ENCODE measurements at places on chromosomes 16 and 17. TPM values are rescaled to one million over a fixed set of nuclear protein-coding genes. Genes with fewer than 3 reads are reported as not detected.

DNA sequence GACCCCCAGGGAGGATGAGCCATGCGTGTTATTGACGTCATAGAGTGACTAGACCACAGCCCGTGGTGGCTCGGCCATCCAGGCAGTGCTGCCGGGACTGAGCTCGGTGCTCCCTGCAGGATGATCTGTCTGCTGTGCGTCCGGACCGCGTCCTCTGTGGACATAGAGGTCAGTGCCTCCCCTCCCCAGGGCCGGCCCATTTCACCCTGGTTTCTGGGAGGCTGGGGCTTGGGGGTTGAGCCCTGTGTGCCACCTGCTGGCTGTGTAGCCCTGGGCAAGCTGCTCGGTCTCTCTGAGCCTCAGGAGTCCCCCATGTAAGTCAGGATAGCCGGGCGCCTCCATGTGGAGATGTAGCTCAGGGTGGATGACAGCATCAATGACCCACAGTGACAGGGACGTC is 8.3 kb downstream of the TSC2 start:
- no peak for DNase-seq

GRCh38 chr17:50645748-50646682 is 11.3 kb downstream of the ABCC3 start:
- DNase-seq, result no peak

Gene TEKT1
- not detected for polyA plus RNA-seq

Gene SLC7A5
- polyA plus RNA-seq, result 161 TPM

- DNase-seq, result no peak
These were observed 19.0 kb downstream of the FAHD1 start for GRCh38 chr16:1845985-1846384.

GRCh38 chr16:67424261-67424615 is 6.7 kb upstream of the HSD11B2 start:
- DNase-seq, result no peak

GRCh38 chr17:55005520-55005919 is 37.0 kb downstream of the STXBP4 start:
- DNase-seq, result no peak

DNA sequence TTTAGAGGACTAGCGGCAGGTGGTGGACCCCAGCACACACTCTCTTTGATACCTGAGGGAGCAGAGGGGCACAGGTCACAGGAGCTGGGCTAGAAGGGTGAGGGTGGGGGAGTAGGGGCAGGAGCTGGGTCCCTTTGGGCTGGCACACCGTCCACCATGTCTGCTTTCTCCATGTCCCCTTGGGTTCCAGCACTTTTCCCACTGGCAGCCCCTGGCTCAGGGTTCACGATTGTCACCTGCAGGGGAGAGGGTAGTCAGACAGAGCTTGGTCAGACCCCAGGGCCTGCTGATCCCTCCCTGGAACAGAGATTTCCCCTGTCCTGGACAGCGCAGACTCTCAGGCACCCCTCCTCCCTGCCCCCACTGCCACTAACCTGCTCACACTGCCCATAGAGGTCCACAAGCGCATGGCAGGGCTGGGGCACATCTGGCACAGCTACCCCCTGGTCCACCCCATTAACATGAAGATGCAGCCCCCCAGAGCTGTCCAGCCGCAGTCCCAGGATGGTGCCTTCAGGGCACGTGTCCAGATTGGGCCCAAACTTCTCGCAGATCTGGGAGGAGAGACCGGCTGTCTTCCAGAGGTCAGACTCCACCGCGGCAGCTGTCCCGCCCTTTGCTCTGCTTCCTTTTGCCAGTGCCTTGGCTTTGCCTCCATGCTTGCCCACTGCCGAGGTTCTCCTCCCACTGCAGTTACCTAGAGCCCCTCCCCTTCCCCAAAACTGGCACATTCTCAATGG is 3.1 kb upstream of the GPS2 start:
- DNase-seq, result no peak

DNA sequence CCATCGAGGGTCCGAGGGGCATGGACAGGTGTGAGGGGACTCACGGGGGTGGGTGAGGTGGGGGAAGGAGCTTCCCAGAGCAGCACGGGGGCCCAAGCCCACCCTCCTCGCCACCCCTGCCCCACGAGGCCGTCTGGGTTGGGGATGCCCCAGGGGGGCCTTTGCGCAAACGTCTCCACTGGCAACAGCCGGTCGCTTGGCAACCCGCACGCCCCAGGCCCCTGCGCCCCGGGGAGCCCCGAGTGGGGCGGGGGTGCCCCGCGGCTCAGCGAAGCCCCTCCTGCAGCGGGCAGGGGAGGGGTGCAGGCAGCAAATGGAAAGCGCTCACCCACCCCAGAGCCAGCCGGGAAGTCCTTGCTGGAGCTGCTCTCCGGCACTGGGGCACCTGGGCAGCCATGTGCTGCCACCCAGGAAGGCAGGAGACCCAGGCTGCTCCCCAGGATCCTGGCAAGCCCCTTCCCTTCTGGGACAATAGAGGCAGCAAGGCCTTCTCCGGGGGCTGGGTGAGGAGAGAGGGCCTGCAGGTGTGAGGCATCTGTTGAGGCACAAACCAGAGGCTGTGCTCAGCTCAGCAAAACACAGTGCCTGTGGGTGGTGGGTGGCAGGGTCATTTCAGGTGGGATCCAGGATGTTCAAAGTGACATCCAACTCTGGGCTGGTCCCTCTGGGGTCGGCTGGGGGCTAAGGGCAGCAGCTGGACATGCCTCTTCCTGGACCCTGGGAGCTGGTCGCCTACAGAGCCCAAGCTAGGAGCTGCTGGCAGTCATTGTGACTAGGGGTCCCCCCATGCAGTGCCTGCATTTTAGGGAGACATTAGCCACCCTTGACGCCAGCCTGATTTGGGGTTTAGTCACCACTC is 80.9 kb upstream of the CBX4 start:
- DNase-seq, result no peak

- DNase-seq, result no peak
These were observed 3.0 kb downstream of the TRIM47 start for GRCh38 chr17:75875182-75875939.

Gene LDHD
- polyA plus RNA-seq, result 43.1 TPM

- no peak for DNase-seq
These were observed 169.3 kb upstream of the MAF start for GRCh38 chr16:79769928-79770243.

Gene C17orf67
- 0.67 TPM for polyA plus RNA-seq

DNA sequence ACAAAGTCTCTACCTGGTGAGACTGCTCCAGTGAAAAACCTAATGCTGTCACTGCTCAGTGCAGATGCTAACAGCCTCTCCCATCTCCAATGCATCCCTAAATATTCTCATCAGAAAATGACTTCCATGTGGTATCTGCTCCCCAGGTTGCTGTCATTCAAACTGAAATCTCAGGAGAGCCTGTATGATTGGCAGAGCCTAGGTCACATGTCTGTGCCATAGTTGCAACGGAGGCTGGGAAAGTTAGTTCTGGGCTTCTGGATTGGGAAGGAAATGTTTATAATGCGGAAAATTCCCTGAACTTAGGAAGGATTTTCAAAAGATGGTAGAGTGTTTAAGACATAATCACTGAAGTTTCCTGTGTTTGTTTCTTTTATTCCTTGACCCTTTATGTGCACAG is 206.4 kb upstream of the ZKSCAN2 start:
- DNase-seq, result no peak

DNA sequence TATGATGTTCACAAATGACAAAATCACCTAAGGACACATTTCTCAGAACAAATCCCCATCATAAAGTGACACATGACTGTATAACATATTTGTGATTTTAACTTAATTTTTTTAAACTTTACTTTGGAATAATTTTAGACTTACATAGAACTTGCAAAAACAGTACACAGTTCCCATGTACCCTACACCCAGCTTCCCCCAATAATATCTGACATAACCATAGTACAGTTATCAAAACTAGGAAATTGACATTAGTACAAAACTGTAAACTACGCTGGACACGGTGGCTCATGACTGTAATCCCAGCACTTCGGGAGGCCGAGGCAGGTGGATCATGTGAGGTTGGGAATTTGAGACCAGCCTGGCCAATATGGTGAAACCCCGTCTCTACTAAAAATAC is 24.8 kb downstream of the CDC27 start:
- no peak for DNase-seq

Gene RPAIN
- 54.5 TPM for polyA plus RNA-seq

- no peak for DNase-seq
These were observed 30.7 kb downstream of the YPEL2 start for GRCh38 chr17:59361916-59362810.

- DNase-seq, result no peak
These were observed 25.3 kb upstream of the TMEM101 start for GRCh38 chr17:44039829-44040635.

DNA sequence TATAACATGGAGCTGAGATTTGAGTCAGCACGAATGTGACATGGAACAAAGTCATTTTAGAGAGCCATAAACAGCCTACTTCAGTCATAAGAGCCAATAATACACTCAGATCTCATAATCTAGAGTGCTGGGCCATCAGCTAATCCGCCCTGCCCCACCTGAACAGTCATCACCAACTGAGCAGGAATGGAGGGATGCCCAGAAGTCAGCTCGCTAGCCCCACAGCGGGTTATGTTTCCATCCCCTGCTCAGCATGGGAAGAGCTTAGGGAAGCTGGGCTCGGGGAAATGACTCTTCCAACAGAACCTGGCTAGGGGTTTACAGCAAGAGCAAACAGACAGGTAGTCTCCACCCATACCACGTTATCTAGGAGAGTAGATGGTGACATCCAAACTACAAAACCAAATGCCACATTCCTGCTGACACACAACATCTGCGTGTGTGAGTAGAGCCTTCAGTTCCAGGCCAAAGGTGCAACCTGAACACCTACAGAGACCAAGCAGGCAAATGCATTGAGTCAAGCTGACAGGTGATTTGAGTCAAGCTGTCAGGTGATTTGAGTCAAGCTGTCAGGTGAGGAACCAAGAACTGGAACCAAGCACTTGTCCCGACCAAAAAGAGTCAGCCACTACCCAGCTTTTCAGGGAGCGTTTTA is 2.0 kb downstream of the TMEM11 start:
- no peak for DNase-seq

DNA sequence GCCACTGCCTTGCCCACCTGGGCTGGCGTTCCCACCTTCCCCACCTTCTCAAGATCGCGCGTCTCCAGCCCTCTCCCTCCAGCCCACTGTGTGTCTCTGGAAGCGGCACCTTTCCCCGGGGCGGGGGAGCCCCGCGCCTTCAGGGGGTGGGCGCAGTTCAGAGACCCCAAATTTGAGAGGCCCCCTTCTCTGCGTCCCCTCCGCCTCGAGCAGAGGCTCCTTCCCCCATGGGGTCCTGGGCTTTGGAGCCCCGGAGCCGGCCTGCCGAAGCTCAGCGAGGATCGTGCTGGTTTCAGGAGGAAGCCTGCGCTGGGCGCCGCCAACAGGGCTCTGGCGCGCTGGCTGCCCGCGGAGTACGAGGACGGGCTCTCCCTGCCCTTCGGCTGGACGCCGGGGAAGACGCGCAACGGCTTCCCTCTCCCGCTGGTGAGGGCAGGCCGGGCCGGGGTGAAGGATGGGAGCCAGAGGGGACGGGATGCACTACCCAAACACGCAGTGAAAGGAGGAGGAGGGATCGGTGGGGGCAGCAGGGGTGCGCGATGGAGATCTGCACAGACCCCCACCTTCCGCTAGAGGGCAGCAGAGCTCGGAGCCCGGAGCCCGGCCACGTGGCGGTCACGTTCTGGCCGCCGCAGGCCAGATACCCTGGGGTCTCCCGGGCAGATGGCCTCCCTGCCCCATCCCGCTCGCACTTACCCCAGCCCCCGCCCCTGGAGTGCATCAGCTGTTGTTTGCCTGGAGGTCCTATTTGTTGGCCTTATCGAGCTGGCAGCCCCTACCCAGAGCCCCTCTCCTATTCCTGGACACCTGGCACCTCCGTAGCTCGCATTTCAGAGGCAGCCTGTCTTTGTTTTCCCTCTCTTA is 11.1 kb downstream of the LPO start:
- DNase-seq, result peak; percentile 93

Gene CCL4L2
- not detected for polyA plus RNA-seq

All from H1 (cell line).